A172 (cell line): ENCODE measurements at places on chromosomes 1 and 21.

GRCh38 chr1:43707190-43708001 is at the start of gene ST3GAL3:
ST3GAL3 (plus strand) TSS chr1:43707536; CDS start chr1:43736263, 28,727 bp downstream.
- DNase-seq = peak; percentile 80

DNA sequence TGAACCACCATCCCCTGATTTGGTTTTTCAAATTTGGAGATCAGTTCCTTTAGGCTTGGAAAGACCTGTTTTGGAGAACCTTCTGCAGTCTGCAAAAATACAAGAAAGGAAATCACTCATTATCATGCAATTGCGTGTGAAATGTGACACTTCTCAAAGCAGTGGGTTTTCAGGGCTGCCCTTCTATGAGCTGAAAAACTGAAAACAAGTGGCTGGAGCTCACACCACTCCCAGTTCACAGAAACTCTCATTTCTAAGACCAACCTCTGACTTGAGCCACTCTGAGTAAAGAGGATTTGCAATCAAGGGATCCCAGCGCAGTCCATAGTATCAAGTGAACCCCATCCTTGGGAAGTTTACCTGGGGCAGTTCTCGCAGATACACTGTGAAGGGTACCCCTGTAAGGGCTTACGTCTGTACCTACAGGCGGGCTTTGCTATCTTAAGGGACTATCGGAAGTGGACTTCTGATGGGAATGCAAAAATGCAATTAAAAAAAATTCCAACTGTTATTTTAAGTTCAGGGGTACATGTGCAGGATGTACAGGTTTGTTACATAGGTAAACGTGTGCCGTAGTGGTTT is 12.8 kb downstream of the SH2D1B start:
- no peak for DNase-seq

- no peak for DNase-seq
Measured at GRCh38 chr1:99776120-99776519, 9.7 kb upstream of the FRRS1 start.

DNA sequence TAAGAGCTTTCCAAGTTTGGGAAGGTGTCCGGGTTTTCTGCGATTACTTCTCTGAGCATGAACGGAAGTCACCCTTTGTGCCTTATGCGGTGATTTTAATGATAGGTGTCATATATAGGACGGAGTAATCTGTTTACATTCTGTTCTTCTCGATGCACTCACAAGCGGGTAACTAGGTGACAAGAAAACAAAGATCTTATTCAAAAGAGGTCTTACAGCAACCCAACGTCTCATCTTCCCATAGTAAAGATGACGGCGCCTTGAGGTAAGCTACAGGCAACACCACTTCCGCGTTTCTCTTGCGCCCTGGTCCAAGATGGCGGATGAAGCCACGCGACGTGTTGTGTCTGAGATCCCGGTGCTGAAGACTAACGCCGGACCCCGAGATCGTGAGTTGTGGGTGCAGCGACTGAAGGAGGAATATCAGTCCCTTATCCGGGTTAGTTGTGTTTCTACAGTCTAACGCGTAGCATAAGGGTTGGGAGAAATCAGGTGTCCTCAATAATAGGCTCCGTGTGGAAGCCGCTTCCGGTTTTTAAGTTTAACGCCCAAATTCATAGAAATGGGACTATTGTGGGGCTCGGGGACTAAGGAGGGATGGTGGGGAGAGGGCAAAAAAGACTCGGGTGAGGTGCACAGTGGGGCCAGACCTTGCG is at the start of gene UFC1:
TSS of gene UFC1 (plus strand) at position 297 of the 656 bp plus-strand sequence. CDS start at position 317, 20 bp downstream.
- peak; percentile 89 for DNase-seq

DNA sequence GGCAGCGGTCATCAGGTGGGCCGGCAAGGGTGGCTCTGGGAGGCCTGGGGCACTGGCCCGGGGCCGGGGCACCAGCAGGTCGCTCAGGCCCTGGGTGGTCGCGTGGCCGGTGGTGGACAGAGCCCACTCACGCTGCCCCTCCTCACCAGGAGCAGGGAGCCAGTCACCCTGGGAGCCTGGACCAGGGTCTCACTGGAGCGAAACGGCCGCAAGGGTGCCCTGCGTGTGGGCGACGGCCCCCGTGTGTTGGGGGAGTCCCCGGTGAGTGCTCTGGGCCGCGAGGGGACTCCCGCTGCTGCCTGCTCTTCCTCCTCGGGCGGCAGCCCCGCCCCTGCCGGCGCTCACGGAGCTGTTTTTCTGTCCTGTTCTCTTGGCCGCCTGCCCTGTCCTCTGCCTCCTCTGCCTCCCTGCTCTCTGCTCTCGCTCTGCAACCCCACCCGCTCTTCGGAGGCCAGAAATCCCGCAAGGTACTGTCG is 23.5 kb downstream of the RNF223 start:
- DNase-seq = no peak
